ENCODE measurements at places on chromosomes 7 and 10.

GRCh38 chr10:62681211-62681940, 123.1 kb upstream of the ADO start:
- no peak for DNase-seq

DNA sequence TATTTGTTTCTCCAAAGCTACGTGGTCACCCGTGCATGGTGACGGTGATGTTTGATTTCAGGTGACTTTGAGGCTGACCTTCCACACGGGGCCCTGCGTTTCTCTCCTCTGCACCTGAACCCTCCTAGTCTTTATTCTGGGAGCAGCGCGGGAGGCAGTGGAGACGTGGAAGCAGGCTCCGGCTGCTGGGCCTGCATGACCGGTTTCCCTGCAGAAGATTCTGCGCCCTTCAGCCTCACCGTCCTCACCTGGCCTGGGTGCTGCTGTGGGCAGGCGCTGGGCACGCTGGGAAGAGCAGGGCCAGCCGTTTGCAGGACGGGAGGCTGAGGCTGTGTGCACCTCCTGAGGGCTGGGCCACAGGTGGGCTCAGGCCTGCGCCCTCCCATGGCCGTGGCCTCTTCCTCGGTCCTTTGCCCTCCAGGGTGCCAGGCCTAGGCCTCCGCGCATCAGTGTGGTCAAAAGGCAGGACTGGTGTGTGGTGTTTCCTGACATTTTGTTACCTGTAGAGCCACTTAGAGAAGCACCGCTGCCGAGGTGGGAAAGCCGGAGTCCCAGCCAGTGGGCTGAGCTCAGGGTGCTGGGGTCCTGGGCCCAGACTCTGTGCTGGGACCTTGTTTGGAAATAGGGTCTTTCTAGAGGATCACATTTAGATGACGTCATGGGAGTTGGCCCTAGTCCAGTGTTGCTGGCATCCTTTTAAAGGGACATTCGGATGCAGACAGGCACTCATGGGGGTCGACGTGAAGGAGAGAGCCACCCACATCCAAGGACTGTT, 478.3 kb downstream of the DNAJB6 start:
- no peak for DNase-seq

GRCh38 chr10:18100669-18101068, 39.6 kb upstream of the CACNB2 start:
- DNase-seq, result no peak

DNA sequence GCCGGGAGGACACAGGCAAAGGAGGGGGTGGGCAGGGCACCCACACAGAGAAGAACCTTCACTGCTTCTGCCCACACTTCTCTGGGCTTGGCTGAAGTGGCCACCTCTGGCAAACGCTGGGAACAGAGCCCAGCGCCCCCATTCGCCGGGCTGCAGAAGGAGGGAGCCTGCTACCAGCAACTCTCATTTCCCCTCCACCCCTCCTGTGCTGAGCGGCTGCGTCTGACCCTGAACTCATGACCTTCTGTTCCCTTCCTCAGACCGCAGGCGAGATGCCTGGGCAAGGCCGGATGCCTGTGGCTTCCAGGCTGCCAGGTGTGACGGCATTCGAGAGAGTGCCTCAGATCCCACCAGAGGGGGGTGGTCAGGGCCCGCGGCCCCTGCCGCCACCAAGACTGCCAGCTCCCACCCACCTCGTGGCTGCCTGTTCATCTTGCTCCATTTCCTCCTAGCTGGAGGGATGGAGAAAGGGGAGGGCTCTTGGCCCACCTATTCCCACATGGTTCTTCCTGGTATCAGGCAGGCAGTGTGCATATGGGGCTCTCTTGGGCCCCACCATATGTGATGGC, 19.8 kb downstream of the DNAJB12 start:
- no peak for DNase-seq

GRCh38 chr7:1415389-1415990, 43.8 kb downstream of the MICALL2 start:
- DNase-seq, result no peak

GRCh38 chr10:48964038-48964437, 24.4 kb upstream of the LRRC18 start:
- no peak for DNase-seq

GRCh38 chr10:60572511-60573194, 183.0 kb upstream of the ANK3 start:
- DNase-seq, result peak; percentile 47

- DNase-seq, result peak; percentile 27
Measured at GRCh38 chr7:130148561-130148960, 56.6 kb downstream of the TMEM209 start.

DNA sequence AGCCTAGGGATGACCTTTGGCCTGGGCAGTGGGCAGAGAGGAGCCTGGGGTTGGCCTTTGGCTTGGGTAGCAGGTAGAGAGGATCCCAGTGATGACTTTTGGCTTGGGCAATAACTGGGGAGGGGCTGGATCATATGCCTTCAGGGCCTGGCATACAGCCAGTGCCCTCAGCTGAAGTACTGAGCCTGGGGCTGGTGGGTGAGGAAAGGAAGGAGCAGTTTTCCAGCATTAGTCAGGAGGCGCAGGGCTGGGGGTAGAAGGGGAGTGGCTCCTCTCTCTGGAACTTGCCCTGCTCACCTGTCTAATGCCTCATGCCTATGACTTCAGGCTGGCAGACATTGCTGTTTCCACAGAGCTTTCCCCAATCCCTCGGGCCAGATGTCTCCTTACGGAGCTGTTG, 15.2 kb upstream of the COMTD1 start:
- DNase-seq, result no peak

DNA sequence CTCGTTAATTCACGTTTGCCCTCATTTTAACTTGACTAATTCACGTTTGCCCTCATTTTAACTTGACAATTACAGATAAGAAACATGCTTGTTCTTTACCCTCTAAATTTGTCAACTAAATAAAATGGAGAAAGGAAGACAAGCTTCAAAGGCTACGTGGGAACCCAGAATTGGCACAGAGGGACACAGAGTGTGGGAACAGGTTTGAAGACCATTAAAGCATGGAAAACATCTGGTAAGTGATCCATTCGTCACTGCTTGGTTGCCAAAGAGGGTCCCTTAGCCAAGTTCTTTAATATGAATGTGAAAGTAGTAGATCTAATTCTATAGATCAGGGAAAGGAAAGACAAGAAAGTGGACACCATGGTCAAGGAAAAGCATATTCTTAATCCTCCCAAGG, 57.2 kb downstream of the ITIH5 start:
- no peak for DNase-seq

- no peak for DNase-seq
Measured at GRCh38 chr10:125708971-125709503, 10.5 kb upstream of the EDRF1 start.

DNA sequence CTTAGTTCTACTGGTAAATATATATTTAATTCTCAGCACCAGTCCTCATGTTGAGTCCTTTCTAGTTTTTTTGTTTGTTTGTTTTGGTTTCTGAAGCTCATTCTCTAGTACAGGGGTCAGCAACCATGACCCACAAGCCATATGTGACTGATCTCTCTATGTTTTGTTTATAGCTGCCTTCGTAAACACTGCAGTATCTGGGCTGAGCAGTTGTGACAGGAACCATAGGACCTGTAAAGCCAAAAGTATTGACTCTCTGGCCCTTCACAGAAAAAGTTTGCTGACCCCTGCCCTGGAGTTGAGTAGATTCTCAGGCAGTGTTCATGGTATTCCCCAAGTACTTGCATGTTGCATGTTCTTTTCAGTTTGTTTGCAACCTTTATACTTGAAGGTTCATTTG, 20.8 kb downstream of the NET1 start:
- no peak for DNase-seq

- DNase-seq, result no peak
Measured at GRCh38 chr10:3622845-3623621, 162.0 kb downstream of the KLF6 start.

GRCh38 chr7:6640246-6640721, 3.2 kb downstream of the ZNF316 start:
- DNase-seq, result no peak

GRCh38 chr7:106812027-106812643, 52.9 kb upstream of the PIK3CG start:
- no peak for DNase-seq

DNA sequence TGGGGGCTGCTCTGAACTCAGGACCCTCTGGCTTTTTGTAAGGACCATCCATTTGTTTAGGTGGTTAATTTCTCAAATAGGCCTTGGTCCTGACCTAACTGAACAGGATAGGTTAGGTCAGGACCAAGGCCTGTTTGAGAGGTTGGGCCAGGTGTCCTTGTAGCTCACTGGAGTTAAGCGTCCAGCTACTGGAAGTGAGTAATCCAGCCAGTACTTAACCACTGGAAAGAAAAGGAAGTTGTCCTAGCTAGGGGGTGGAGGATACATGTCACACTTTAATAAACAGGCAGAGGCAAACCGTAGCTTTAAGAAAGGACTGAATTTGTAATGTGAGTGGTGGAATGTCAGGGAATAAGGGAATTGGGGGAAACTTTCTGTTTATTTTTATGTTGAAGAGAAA, 96.0 kb downstream of the GPR85 start:
- DNase-seq, result no peak

- DNase-seq, result no peak
Measured at GRCh38 chr10:56633876-56634452, 272.9 kb upstream of the ZWINT start.

- no peak for DNase-seq
Measured at GRCh38 chr10:95447685-95448084, 113.5 kb downstream of the SORBS1 start.

DNA sequence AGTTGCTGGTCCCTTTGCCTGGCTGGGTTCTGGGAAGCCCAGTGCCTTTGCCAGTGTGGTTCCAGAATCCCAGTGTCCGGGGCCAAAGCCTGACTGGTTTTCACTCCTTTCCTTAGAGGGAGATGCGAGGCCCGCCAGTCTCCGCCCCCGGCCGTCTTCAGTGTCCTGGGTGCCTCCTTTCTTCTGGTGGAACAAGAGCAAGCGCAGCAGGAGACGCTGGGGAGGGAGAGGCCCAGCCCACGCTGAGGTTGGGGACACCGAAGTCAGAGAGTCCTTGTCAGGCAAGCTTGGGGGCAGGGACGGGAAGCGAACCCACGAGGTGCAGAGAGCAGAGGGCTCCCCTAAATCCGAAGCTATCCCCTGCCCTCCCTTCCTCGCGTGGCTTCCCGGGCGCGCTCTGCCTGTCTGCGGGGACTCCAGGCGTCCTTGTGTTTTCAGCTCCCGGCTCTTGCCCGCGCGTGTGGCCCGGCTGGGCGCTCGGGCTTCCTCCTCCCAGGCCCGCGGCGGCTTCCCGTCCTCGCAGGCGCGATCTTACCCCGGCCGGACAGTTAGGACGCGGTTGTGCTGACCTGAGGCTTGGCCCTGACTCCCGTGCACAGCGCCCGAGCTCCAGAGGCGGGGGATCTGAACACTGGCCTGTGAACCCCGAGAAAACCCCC, 60.6 kb upstream of the UBE3C start:
- no peak for DNase-seq

- DNase-seq, result no peak
Measured at GRCh38 chr7:76077435-76077834, 29.5 kb downstream of the MDH2 start.

- no peak for DNase-seq
Measured at GRCh38 chr7:108329514-108329913, 126.7 kb downstream of the NRCAM start.

DNA sequence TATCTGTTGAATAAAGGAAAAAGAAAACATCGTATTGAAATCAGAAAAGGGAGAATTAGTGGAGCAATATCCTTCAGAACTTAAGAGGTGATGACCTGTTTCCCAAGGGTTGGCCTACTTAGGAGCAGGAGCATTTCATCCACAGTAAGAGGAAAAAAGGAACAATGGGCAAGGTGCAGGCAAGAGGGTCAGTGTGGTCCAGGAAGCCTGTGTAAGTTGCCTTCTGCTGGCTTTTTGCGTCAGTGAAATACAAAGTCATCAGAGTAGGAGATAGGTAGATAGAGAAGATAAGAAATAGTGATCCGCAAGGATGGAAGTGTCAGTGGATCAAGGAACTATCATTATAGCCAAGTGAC, 5.4 kb upstream of the ANKRD7 start:
- DNase-seq, result no peak

GRCh38 chr10:71237843-71238623, 25.7 kb downstream of the UNC5B start:
- DNase-seq, result no peak

DNA sequence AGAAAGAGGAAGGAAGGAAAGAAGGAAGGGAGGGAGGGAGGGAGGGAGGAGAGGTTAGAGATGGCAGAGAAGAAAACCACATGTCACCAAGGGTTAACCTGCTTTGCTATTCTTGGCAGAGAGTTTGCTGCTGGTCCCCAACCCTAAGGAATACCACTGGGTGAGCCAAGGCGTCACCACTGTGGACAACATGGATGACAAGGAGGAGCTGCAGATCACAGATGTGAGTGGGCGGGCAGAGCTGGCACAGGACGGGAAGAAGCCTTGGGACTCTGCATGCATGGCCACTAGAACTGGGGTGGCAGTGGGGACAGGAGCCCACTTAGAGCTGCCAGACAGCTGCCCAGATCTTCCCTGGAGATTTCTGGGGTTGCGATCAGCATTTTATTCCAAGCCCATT, 17.2 kb upstream of the MYH16 start:
- no peak for DNase-seq

- DNase-seq, result no peak
Measured at GRCh38 chr10:30730306-30730705, 100.8 kb upstream of the LYZL2 start.

DNA sequence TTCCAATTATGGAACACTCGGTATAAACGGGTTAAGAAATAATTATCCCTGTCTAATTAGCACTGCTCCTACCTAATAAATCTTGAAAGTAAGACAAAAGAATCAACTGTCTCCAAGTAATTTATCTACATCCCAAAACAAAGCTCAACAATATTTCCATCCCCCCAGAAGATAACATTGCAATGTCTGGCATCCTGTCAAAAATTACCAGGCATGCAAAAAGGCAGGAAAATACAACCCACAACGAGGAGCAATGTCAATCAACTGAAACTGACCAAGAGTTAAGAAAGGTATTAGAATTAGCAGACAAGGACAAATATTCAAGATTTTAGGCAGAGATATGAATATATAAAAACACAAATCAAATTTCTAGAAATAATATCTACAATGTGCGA, 84.5 kb upstream of the SVIL start:
- no peak for DNase-seq

- no peak for DNase-seq
Measured at GRCh38 chr10:81036257-81036656, 498.6 kb downstream of the SH2D4B start.

DNA sequence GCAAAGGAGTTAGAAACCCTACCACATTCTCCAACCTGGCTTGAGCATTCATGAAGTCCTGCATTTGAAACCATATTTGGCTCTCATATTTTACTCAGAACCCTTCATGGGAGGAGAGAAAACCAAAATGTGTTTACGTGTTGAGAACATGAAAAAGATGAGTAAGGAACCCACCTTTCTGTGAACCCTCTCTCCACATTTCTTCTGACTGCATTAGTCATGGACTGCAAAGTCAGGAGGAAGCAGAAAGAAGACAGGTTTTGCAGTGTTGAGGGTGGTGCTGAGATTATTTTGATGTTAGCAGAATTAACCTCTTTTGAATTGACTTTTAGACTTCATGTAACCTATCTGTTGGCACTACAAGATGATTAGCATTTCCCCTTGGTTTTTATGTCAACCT, 4.9 kb downstream of the IFIT1B start:
- no peak for DNase-seq

GRCh38 chr10:110483633-110484032, 14.1 kb upstream of the DUSP5 start:
- no peak for DNase-seq

GRCh38 chr10:96651998-96652431, 65.2 kb upstream of the TM9SF3 start:
- DNase-seq, result no peak

All from AG04450 (cell line).